Purkinje cell (primary cell): ENCODE measurements at places on chromosomes 2 and 18. TPM values are rescaled to one million over a fixed set of nuclear protein-coding genes. Genes with fewer than 3 reads are reported as not detected.

COQ10B gene
- 75.9 and 102 TPM in 2 replicates for polyA plus RNA-seq

MC4R gene
- not detected in 2 replicates for polyA plus RNA-seq

CIB4 gene
- polyA plus RNA-seq = not detected in 2 replicates

ASB18 gene
- polyA plus RNA-seq = 0.62 TPM in 1 of 2 replicates, not detected in the other

SCYGR3 gene
- not detected in 2 replicates for polyA plus RNA-seq

TCF4 gene
- polyA plus RNA-seq = 30.8 and 33.9 TPM in 2 replicates

SAP130 gene
- polyA plus RNA-seq = 5.7 and 6.2 TPM in 2 replicates

CD8B2 gene
- polyA plus RNA-seq = not detected in 2 replicates

TBR1 gene
- 16.6 TPM in 1 of 2 replicates, not detected in the other for polyA plus RNA-seq

TWIST2 gene
- not detected in 2 replicates for polyA plus RNA-seq

CRYGD gene
- 0.42 and 2.2 TPM in 2 replicates for polyA plus RNA-seq

TDRD15 gene
- polyA plus RNA-seq = not detected in 2 replicates

NCL gene
- 261 and 277 TPM in 2 replicates for polyA plus RNA-seq
